Neural crest cell (in vitro differentiated cells): ENCODE measurements at places on chromosomes 13 and 19. TPM values are rescaled to one million over a fixed set of nuclear protein-coding genes. Genes with fewer than 3 reads are reported as not detected.
A peak's percentile ranks its signal among the peaks of the same experiment; 100 is the strongest.

GRCh38 chr19:11434703-11435056, 241 bp downstream of the ODAD3 start:
- peaks cover 22% of the 10 kb centered on the region for H3K4me1 ChIP-seq
- H3K36me3 ChIP-seq: peaks cover 5% of the 10 kb centered on the region
- peak overlapping the region; percentile 85 for H3K27ac ChIP-seq

Gene ANO8
- 37.4 and 43.3 TPM in 2 replicates for total RNA-seq

- no peak overlapping the region for H3K4me3 ChIP-seq
- H3K27me3 ChIP-seq: no peaks in the 10 kb centered on the region
- H3K27ac ChIP-seq: no peak overlapping the region
- H3K36me3 ChIP-seq: peaks cover 4% of the 10 kb centered on the region
- DNase-seq: no peak
- H3K4me1 ChIP-seq: no peaks in the 10 kb centered on the region
These were observed 1411.0 kb upstream of the SLC10A2 start for GRCh38 chr13:104477261-104477660.

Gene ADGRE3
- total RNA-seq: not detected in 2 replicates

GRCh38 chr13:111638233-111638632, 317.8 kb downstream of the TEX29 start:
- H3K4me1 ChIP-seq: peaks cover 5% of the 10 kb centered on the region
- no peak for DNase-seq
- H3K36me3 ChIP-seq: no peaks in the 10 kb centered on the region
- no peak overlapping the region for H3K27ac ChIP-seq
